ENCODE measurements at places on chromosomes 16 and 17.

- no peak for DNase-seq
These were observed 11.5 kb upstream of the ZNF747 start for GRCh38 chr16:30546115-30546514.

DNA sequence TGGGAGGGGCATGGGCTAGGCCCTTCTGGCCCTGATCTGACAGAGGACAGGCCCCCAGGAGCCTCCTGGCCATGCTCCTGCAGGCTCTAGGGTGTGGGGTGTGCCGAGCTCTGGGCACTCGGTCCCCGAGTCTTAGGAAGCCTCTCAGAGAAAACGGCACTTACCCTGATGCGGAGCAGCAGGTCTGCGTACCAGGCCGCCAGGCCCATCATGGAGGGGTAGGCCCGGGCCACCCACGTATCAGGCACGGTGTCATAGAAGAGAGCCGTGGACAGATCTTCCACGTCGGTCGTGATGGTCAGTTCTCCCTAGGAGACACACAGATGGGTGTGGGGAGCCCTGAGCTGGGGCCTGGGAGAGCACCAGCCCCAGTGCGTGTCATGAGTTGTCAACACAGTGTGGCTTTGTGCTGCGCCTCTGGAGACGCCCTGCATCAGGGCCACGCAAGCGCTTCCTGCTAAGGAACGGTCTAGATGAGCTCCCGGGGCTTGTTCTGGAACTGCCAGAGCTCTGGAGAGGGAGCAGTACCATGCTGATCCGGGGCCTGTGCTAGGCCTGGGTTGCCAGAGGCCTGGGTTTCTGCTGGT is 47.9 kb downstream of the PGS1 start:
- DNase-seq: peak; percentile 72

DNA sequence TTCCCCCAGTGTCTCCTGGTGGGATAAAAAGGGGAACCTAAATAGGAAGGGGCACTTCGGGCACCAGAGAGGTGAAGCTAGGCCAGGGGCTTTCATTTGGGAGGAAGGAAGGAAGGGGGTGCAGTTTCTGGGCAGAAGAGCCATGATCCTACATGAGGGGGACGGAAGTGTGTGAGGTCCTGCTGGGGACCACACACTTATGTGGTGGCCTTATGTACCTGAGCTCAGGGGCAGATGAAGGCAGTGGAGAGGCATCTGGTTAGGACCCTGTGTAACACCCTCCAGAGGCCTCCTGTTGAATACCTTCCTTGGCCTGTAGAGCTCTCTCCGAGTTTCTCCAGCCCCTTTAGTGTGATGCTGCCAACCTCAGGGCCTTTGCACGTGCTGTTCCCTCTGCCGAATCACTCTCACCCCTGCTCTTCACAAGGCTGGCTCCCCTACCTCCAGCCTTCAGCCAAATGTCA is 21.2 kb downstream of the IGFBP4 start:
- DNase-seq: no peak

- no peak for DNase-seq
These were observed 281.0 kb downstream of the CBLN1 start for GRCh38 chr16:49000594-49000993.

DNA sequence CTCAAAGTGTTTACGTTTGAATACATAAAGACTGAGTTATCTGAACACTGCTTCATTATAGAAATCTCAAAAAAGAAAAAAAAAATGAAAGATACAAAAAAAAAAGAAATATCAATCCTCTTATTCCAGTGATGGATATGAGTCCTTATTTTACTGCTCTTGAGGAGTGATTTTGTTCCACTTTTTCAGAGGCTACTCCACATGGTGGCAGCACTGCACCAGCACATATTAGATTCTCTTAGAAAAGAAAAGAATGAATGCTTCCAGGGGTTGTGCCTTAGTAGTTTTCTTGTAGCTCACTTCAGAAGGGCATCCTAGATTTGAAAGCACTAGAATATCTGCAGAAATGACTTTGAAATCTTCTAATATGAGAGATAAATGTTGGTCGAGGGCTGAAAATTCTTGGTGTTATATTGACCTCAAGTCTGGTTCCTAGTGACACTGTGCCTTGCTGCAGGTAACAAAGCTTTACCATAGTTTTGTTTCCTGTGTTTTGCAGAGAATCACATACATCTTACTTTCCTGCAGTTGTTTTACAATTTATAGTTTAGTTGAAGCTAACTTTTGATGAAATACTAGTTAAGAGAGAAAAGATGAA is 25.9 kb downstream of the AP2B1 start:
- DNase-seq: no peak

DNA sequence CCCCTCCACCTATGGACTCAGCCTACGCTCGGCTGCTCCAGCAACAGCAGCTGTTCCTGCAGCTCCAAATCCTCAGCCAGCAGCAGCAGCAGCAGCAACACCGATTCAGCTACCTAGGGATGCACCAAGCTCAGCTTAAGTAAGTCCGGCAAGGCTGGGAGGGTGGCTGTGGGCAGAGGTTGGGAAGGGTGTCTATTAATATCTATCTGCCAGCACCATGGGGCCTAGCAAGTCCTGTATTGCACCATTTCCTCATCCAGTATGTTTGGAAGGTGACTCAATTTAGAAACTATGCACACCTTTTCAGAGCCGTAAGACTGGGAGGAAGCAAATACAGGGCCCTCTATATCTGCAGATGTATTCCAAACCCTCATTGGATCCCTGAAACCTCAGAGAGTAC is 45.0 kb upstream of the ARHGAP44 start:
- no peak for DNase-seq

DNA sequence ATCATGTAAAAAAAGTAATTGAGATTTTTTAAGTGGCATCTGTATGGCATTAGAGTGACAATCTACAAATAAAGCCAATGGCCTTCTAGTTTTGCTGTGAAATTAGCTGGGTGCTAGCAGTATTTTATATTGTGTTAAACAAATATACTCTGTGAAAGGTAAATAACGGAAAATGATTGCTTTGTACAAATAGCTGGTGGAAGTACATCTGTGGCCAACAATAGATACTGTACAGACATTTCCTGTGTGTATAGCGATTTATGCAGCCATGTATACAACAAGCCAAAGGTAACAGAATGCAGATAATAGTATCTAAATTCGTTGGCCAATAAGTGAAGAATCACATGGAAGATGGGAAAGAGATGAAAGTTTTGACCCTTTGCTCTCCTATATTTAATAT is 26.6 kb downstream of the IQCK start:
- no peak for DNase-seq

- DNase-seq: no peak
These were observed 11.7 kb downstream of the ZG16B start for GRCh38 chr16:2841606-2842339.

DNA sequence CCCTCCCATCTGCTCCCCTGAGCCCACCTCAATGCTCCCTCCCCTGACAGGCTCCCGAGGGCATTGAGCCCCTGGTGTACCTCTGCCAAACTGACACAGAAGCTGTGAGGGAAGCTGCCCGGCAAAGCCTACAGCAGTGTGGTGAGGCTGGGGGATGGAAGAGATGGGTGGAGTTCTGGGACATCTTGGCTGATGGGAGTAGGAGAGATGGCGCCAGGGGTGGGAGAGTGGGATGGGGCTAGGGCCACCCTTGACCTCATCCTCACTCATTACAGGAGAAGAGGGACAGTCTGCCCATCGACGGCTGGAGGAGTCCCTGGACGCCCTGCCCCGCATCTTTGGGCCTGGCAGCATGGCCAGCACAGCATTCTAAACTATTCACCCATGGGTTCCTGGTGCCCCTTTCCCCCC is 16.2 kb upstream of the CTCF start:
- no peak for DNase-seq

DNA sequence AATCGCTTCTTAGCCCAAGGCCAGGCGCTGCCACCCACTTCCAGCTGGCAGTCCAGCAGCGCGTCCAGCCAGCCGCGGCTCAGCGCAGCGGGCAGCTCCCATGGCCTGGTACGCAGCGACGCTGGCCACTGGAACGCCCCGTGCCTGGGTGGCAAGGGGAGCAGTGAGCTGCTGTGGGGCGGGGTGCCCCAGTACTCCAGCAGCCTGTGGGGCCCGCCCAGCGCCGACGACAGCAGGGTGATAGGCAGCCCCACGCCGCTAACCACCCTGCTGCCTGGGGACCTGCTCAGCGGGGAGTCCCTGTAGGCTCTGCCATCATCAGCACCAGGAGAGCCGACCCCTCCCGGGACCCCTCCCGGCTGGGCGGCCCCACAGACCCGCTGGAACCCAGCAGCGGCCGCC is 24.0 kb downstream of the TMC6 start:
- no peak for DNase-seq

DNA sequence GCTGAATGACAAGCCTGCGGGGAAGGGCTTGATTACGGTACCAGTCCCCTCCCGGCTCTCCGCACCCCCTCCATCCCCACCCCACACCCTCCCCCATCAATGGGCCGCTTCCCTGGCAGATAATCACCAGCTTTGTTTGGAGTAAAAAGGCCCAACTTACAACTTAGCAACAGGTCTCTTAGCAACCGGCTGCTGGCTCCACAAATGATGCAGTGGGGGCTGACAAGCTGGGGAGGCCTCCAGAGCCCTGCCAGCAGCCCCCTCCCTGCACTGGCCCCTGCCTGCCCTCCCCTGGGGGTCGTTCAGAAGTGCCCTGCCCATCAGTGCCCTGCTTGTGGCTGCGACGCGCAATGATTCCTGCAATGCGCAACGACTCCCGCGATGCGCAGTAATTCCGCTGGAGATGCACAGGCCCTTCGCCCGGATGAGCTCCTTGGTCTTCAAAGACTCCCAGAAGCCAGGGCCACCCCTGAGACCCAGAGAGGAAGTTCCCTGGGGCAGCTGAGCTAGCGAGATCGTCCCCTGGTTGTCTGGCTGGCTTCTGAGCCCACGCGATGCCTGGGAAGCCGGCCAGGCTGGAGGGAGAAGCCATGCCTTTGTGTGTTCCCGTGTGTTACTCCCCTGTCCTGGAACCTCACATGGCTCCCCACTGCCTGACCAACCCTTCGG is 23.3 kb downstream of the CPNE2 start:
- peak; percentile 81 for DNase-seq

GRCh38 chr16:1505912-1506311 is 12.8 kb downstream of the TELO2 start:
- no peak for DNase-seq

- no peak for DNase-seq
These were observed 2272.1 kb downstream of the TP53TG3F start for GRCh38 chr16:35731341-35732040.
